ENCODE measurements at places on chromosomes 6 and 20. TPM values are rescaled to one million over a fixed set of nuclear protein-coding genes. Genes with fewer than 3 reads are reported as not detected.

The MUC22 gene
- not detected for polyA plus RNA-seq

The ZC3H12D gene
- polyA plus RNA-seq, result 0.02 TPM

The PAX1 gene
- not detected for polyA plus RNA-seq

The HFE gene
- polyA plus RNA-seq, result 23.5 TPM

The SLC22A23 gene
- 0.28 TPM for polyA plus RNA-seq

The CST5 gene
- polyA plus RNA-seq, result not detected

The PDRG1 gene
- 13.9 TPM for polyA plus RNA-seq

The CALHM5 gene
- 4.4 TPM for polyA plus RNA-seq

The TINAG gene
- not detected for polyA plus RNA-seq

The SYCP2 gene
- 1.2 TPM for polyA plus RNA-seq
